Chondrocyte (in vitro differentiated cells): ENCODE measurements at places on chromosomes 2 and 18. TPM values are rescaled to one million over a fixed set of nuclear protein-coding genes. Genes with fewer than 3 reads are reported as not detected.

DNA sequence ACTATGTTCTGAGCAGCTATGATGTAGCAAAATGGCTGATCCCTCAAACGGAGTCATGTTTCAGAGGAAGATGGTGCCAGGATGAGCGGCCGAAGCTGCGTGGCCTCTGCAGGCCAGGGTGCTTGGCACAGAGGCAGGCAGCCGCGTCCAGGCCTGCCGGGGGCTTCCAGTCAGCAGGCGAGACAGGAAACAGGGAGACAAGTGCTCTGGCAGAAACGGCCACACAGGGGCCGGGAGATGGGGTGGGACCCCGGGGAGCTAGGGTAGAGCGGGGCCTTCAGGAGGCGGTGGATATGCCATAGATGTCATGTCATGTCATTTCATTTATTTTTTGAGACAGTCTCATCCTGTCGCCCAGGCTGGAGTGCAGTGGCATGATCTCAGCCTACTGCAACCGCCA is 50.7 kb downstream of the EIPR1 start:
- DNase-seq: no peak

GRCh38 chr18:45164551-45164950 is 450.7 kb upstream of the SLC14A2 start:
- no peak for DNase-seq

- DNase-seq: no peak
Measured at GRCh38 chr18:255171-255570, 12.7 kb downstream of the THOC1 start.

DNA sequence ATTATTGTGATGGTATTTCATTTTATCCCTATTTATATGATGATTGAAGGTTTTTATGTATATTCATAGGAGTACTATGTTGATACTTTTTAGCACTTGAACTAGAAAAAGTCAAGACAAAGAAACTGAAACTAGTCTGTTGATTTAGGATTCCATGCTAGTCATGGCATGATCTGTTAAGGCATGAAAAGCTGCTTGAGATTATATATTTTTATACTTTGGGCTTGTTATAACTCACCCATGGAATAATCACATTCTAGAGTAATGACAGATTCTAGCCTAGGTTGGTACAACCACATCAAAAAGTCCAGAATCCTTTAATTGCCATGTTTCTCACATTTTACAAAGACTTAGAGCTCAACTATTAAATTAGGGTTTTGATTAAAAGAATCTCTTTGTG is 472.6 kb upstream of the CELF4 start:
- no peak for DNase-seq

Gene CYP26B1
- total RNA-seq: 2.7 to 4.9 TPM (median 4.7 TPM) in 3 replicates

DNA sequence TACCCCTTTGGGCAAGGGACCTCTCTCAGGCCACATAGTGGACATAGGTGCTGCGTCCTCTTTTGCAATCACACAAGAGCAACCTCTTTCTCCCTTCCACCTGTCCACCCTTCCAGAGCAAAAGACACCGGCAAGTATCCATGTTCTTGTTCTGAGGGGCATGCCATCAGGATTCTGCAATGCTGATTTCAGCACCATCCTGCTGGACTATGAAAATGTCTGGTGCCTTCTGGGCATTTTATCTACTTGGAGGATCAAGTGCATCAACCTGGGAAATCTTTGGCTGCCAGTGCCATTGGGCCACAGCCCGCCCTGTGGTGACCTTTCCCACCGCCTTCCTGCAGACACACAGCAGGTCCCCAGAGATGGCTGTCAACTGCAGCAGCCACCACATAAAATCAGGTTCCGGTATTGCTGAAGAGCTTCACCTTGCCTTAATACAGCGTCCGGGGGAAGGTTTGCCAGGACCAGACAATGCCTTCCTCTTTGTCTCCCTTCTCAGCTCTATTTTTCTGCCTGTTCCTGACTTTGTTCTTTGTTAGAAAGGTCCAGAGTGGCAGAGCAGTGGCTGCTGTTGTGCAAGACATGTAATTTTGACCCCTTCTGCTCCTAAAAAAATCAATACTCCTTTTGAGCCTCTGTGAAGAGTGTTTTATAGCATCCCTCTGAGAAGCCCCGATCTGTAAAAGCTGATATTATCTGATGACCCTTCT is 18.5 kb upstream of the BOD1L2 start:
- no peak for DNase-seq

GRCh38 chr2:42252464-42252863 is 83.3 kb downstream of the EML4 start:
- DNase-seq: no peak

Gene SEH1L
- 34.1 to 37.5 TPM (median 36.3 TPM) in 3 replicates for total RNA-seq

DNA sequence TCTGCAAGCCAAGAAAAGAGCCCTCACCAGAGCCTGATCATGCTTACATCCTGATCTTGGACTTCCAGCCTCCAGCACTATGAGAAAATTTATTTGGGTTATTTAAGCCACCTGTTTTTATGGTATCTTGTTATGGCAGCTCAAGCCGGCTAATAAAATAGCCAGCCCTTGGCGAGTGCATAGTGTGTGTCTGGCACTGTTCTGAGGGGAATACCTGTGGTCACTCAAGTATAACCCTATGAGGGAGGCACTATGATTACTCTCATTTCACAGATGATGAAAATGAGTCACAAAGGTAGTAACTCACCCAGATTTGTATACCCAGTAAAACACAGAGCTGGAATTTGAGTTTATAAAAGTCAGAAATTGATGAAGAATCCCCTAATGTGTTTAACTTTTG is 556.9 kb upstream of the SETBP1 start:
- DNase-seq: no peak

- DNase-seq: no peak
Measured at GRCh38 chr2:32005371-32005976, 5.3 kb downstream of the MEMO1 start.

DNA sequence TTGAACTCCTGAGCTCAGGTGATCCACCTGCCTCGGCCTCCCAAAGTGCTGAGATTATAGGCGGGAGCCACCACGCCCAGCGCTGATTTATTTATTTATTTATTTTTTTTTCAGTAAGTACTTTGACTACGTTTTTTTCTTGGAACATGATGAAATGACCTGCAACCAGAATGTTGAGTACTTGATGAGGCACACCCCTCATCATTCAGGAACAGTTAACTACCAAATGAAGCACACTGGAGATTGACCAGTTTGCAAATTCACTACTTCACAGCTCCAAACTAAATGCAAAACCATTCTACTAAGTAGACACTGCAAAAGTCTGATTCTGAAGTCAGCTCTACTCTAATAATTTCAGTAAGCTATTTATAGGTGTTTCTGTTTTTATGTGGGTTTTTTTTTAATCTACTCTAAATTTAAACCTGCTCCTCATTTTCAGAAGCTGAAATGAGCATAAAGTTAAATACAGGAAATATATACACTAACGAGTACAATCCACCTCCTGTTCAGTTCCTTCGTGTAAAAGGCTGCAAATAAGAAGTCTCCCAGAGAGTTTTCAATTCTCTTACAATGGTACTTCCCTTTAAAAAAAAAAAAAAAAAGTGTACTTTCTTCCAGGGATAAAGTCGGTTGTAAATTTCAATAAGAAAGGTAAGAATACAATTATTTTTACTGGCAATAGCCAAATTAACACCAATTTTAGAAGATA is 1.4 kb downstream of the GFPT1 start:
- DNase-seq: no peak

DNA sequence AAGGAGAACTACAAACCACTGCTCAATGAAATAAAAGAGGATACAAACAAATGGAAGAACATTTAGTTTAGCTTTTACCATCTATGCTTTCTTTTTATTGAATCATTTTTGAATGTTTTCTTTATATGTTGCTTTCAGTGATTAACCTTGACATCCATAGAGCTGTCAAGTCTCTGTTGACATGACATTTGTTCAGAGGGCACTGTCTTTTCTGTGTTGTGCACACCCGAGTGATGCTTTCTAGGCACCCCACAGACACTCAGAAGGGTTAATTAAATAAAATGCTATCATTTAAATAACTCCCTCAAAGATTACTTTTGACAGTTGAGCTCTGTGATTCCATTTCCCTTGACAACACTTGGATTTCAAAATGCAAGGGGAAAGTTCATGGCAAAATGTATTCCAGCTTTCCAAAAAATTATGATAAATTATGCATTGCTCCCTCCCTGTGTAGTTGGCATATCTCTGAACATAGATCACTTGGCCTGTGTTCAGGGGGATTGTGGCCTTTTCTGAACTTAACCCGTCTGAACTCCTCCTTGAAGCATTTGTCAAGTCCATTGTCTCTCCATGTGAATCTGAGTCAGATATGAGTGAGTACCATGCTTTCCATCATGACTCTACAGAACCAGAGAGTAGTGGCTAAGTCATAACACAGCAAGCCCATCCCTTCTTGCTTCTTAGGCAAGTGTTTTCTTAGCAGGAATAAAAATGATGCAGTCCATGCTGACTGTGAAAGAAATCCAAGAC is 372.6 kb downstream of the RPRM start:
- DNase-seq: no peak

GRCh38 chr2:231189171-231189530 is 9.3 kb upstream of the ARMC9 start:
- no peak for DNase-seq

DNA sequence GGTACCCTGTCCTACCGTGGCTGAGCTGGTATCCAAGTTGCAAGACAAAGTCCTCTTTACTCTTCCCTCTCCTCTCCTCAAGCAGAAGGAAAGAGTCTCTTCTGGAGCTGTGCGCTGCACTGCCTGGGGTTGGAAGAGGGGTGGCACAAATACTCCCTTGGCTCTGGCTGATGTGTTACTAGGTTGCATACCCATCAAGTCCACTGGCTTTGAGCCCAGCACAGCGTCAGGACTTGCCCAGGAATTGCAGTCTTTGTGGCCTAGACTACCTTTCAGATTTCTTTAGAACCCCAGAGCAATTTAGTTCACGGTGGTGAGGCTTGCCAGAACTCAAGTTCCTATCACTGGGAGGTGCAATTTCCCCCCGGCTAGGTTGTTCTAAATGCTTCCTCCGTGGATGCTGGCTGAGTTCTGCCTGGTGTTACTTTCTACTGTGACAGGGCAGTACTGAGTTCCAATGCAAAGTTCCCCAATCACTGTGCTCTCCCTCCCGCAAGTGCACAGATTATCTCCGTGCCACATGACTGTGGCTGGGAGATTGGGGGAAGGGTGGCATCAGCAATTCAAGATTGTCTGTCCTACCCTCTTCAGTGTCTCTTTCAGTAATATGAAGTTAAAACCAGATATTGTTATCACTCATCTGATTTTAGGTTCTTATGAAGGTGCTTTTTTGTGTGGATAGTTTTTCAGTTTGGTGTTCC is 13.4 kb downstream of the MYO3B start:
- DNase-seq: no peak

- DNase-seq: no peak
Measured at GRCh38 chr18:23721696-23722480, 32.6 kb downstream of the LAMA3 start.

Gene CXCR1
- total RNA-seq: not detected in 3 replicates

Gene SLC5A6
- total RNA-seq: 21.8 to 27.9 TPM (median 24.3 TPM) in 3 replicates

DNA sequence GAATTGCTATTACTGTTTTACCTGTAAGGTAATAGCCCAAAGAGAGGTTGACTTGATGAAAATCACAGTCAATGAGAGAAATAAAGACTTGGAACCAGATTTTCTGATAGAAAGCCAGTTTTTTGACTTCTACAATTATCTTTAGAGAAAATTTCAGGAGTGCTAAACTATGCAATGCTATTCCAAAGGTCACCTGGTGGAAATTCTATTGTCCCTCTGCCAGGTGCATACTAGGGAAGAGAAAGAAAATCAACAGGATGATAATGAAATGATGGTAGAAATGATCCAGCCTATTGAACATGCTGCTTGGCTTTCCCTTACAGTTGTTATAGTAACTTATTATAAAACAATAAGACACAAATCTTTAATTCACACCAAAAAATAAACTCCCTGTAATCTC is 85.0 kb downstream of the FASTKD2 start:
- DNase-seq: no peak

Gene SPDYA
- total RNA-seq: 1.6 to 3.4 TPM (median 1.6 TPM) in 3 replicates

DNA sequence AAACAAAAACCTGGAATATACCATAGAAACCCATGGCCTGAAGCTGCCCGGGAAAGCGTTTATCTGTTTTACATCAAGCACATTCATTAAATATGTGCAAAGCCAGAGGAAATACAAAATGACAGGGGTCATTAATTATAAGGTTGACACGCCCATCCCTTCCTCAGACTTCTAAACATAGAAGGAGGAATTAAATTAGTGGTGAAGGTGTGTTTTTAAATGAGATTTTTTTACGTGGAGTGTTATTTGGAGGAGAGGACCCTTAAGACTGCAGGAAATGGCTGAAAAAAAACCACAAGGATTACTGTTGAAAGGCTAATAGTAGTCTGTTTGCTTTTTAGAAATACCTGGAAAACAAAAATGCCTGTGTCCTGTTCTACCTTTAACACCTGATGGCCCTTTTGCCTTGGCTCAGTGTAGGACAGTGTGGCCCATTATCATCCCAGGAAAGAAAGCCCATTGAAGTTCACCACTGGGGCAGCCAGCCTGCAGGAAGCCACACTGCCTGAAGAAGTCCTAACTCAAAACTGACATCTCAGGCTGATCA is 123.2 kb downstream of the EPHA4 start:
- DNase-seq: no peak

Gene HOXD13
- total RNA-seq: not detected in 3 replicates

DNA sequence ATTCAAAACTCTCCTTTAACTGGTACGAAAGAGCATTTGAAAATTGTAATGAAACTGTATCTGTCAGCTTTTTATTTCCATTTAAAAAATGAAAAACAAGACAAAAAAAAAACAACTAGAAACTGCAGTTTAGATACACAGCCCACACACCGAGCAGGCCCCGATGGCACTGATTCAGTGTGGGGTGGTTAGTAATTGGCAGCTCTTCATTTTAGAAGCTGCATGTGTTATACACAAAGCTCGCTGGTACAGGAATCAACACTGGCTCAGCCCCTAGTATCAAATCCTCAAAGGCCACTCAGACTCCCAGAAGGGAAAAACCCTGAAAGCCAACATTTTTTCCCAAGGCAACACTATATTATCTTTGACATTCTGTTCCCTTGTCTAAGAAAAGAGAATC is 30.5 kb upstream of the RMDN2 start:
- DNase-seq: no peak

DNA sequence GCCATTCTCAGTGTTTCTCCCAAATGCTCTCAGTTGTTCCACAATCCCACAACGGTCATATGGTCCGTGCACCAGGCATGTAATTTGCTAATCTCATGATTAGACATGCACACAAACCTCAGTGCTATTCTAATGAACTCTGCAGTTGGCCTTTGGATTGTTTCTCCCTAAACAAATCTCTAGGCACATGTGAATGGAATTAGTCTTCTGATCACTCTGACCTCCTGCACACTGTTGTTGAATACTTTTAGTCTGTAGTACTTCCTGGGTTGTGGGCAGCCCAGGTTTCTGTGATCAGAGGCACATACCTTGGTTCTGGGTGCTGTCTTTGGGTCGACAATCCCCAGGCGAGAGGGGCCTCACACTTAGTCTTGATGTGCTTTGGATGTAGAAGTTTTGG is 498.7 kb upstream of the SPRED2 start:
- DNase-seq: no peak

GRCh38 chr2:201432038-201432620 is 19.1 kb downstream of the TRAK2 start:
- DNase-seq: no peak

Gene ARMC9
- total RNA-seq: 71.6 to 188 TPM (median 187 TPM) in 3 replicates

- DNase-seq: no peak
Measured at GRCh38 chr2:70258532-70258875, 567 bp downstream of the PCYOX1 start.

Gene CNGA3
- total RNA-seq: not detected in 3 replicates
